Activated T-cell treated with anti-CD3 and anti-CD28 coated beads, Interleukin-2, amount 50 U/mL, for 72 hours (primary cell): ENCODE measurements at places on chromosomes 12 and 14.

GRCh38 chr12:96401076-96401871 lies 1.0 kb upstream of the CDK17 start:
- DNase-seq, result peak; percentile 42

- no peak for DNase-seq
Observed at GRCh38 chr12:38289396-38289795, 27.2 kb upstream of the ALG10B start.

GRCh38 chr14:52219488-52220084 lies 47.9 kb upstream of the PTGDR start:
- no peak for DNase-seq

DNA sequence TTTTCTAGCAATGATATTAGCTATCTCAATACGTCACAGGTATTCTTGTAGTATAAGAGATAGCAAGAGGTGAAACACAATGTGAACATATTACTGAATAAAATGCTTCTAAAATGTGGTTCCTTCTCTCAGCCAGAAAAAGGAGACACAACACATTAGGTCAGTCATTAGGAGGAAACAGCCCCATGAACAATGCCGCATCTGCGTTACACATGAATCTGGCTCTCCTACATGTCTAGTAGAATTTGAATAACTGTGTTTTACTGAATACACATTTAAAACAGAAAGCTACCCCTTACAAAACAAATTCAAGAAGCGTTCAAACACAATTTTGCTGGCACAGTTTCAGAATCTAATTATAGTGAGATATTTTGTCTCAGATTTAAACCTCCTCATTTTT lies 51.6 kb downstream of the EFCAB11 start:
- DNase-seq, result no peak

DNA sequence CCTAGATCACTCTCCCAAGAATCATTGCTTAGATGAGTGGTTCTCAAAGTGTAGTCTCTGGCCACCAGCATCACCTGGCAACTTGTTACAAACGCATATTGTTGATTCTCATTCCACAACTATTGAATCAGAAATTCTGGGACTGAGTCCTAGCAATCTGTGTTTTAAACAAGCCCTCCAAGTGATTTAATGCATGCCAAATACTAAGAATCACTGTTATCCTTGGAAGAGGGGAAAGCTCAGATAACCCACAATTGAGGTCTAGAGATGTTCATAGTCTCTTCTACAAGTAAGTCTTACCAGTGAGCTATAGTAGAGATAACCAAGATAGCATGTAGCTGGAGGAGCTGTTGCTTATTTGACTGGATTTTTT lies 666.6 kb downstream of the DIO2 start:
- DNase-seq, result no peak

DNA sequence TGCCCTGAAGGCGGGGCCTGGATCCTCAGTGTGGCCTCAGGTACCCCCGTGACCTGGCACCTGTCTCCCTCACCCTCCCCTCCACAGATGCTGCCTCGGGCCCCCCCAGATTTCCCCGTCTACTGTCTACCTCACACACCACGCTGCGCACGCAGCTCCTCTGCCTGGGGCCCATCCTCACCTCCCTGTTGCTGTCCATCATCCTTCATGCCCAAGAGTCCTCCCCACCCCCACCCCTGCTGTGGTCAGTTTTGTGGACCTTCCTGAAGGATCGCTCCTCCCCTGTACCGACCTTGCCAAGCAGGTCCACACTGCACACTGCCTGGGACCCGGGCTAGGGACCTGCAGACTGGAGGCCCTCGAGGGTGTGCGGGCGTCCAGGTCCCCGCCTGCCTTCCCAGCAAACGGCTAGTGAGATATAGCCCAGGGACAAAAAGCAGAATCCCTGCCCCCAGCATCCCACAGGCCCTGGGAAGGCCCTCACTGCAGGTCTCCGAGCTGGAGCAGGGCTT lies 197.4 kb upstream of the DIO3 start:
- DNase-seq, result no peak

DNA sequence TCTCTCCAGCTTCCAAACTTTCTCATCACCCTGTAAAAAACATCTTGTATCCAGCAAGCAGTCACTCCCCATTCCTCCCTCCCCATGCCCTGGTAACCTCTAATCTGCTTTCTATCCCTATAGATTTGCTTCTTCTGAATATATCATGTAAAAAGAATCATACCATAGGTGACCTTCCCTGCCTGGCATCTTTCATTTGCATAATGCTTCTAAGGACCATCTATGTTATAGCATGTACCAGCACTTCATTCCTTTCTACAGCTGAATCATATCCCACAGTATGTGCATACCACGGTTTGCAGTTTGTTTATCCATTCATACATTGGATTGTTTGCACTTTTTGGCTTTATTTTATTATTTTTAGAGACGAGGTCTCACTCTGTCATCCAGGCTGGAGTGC lies 22.9 kb upstream of the VPS37B start:
- no peak for DNase-seq
